Psoas muscle (tissue), 8 donors: ENCODE measurements at places on chromosomes 5 and 9. TPM values are rescaled to one million over a fixed set of nuclear protein-coding genes. Genes with fewer than 3 reads are reported as not detected.

DNA sequence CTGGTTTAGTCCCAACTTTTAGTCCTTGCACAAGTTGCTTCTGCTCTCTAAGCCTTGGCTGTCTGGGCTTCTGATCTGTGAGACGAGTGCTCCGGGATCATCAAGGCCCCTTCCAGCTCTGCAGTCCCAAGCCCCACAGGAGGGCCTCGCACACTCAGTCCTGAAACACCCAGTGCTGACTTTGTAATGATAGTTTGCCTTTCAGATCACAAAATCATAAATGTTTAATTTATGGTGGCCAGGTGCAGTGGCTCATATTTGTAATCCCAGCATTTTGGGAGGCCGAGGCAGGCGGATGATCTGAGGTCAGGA lies 95.9 kb upstream of the SLC25A48 start:
- H3K4me3 ChIP-seq, result no peak overlapping the region
- no peaks in the 10 kb centered on the region for H3K4me1 ChIP-seq
- no peak for DNase-seq
- no peaks in the 10 kb centered on the region for H3K36me3 ChIP-seq

DNA sequence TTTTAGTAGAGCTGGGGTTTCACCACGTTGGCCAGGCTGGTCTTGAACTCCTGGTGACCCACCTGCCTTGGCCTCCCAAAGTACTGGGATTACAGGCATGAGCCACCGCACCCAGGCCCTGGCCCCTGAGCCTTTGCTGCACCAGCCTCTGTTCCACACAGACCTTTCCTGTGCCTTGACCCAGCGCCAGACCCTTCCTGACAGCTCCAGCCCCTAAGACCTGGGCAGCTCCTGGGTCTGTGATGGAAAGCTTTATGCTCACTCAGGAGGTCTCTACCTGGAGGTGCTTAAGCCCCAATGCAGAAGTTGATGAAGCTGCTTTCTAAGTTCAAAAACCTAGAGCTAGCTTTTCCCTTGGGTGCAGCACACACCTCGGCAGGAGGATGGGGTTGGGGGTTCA lies 58.8 kb upstream of the NEK6 start:
- DNase-seq, result no peak
- H3K36me3 ChIP-seq, result no peaks in the 10 kb centered on the region
- no peaks in the 10 kb centered on the region for H3K4me1 ChIP-seq
- H3K27ac ChIP-seq, result no peak overlapping the region

Gene VLDLR
- total RNA-seq, result 34.4 TPM

GRCh38 chr5:75663579-75664284 lies 52.5 kb downstream of the ANKDD1B start:
- DNase-seq, result no peak
- no peaks in the 10 kb centered on the region for H3K27me3 ChIP-seq
- H3K4me1 ChIP-seq, result no peaks in the 10 kb centered on the region

Gene ESM1
- 0.13 TPM for total RNA-seq

GRCh38 chr9:91258451-91258850 lies 103.3 kb downstream of the AUH start:
- DNase-seq, result no peak
- H3K4me1 ChIP-seq, result peaks cover 20% of the 10 kb centered on the region
- H3K27me3 ChIP-seq, result no peaks in the 10 kb centered on the region
- H3K27ac ChIP-seq, result no peak overlapping the region

Gene PTBP3
- total RNA-seq, result 8.9 TPM

GRCh38 chr5:14227513-14227912 lies 84.4 kb downstream of the TRIO start:
- H3K36me3 ChIP-seq, result no peaks in the 10 kb centered on the region
- H3K4me1 ChIP-seq, result peaks cover 65% of the 10 kb centered on the region
- DNase-seq, result no peak
- H3K27ac ChIP-seq, result peak overlapping the region; percentile 80
- H3K4me3 ChIP-seq, result no peak overlapping the region

Gene FOXD4L4
- total RNA-seq, result not detected
